ENCODE measurements at places on chromosomes 4 and X. TPM values are rescaled to one million over a fixed set of nuclear protein-coding genes. Genes with fewer than 3 reads are reported as not detected.

- DNase-seq = no peak
Measured at GRCh38 chrX:39762266-39762841, 335.4 kb downstream of the BCOR start.

DNA sequence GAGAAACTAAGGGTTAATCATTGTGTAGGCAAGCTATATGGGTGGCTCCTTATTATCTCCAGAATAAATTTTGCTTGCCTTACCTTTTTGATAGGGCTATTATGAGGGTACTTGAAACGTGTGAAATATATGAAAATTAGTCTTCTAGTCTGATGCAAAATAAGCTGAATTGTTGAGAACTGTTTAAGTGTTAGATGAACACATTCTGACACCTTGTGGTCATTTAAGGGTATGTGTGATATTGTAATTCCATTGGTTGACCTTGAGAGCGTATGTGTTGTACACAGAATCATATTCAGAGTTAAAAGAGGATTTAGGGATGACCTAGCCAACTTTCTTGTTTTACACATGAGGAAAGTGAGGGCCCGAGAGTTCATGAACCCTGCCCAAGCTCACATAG, 44.6 kb upstream of the LINC00632 start:
- peak; percentile 35 for DNase-seq

DNA sequence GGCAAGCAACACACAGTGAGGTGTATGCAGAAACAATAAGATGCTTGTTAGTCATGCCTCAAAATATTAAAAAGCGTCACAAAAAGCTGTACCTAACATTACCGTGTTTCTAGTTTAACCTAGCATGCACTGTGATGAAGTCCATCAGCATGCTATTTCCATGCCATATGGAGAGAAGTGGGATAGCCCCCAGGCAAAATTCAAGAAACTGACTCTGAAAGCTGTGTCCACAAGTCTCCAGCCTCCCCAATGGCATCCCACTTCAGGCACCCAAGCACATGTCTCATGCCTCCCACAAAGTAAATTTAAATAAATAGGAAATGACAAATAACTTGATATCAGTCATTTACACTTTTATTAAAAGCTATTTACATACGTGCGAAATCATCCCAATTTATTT, 10.8 kb downstream of the GABRA2 start:
- no peak for DNase-seq

SATL1 gene
- not detected for total RNA-seq

DNA sequence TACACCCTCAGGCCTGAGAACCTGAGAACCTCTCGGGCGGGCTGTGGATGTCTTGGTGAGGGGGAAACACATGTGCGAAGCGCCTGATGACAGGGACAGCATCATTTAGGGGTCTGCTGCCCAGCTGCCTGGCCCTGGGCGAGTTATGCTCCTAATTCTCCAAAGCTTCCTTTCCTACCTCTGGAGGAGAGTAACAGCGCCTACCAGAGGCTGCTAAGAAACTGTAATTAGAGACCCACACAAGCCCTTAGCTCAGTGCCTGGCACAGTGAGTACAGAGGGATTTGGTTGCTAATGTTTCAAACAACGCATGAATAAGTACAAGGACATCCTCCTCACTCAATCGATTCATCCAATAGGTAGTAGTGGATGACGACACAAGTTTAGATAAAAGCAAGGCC, 40.4 kb downstream of the BCOR start:
- no peak for DNase-seq

- DNase-seq = no peak
Measured at GRCh38 chrX:25597551-25597950, 540.6 kb upstream of the MAGEB18 start.

DNA sequence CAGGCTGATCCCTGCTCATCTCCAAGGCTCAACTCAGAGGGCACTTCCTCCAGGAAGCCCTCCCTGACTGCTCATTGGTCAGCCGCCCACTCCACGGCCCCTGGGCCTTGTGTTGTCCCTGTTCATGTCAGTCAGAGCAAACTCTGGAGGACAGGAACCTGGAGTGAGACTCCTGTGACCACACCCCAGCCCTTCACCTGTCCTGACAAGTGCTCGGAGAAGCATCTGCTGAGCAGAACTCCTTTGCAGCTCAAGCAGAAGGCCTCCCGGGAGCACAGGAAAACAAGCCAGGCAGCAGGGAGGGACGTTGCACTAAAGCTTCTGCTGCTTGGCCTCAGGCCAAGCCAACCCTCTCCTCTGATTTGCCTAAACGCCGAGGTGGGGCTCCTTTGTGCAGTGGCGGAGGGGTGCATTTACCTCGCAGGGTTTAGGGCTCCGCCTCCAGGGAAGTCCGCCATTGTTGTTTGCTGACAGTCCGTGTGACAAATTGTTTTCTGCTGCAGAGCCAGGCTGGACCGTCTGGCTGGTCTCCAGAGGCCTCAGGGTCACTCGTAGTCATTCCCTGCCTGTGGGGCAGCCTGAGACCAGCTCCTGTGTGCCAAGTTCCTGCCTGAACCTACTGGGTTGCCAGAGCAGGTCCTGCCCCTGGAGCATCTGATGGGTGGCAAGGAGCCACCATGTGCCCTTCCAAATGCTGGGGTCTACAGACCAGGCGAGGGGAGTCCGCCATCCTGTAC, 61.8 kb downstream of the C4orf50 start:
- peak; percentile 10 for DNase-seq

CSTF2 gene
- 67.7 TPM for total RNA-seq

GRCh38 chr4:148575577-148575976, 133.4 kb upstream of the NR3C2 start:
- no peak for DNase-seq

GRCh38 chr4:53497487-53498244, 93.6 kb downstream of the LNX1 start:
- DNase-seq = no peak

GRCh38 chrX:136476501-136476900, 11.2 kb upstream of the BRS3 start:
- no peak for DNase-seq

GRCh38 chr4:144347121-144347520, 206.6 kb upstream of the GYPA start:
- no peak for DNase-seq

FGG gene
- total RNA-seq = not detected

LRRC66 gene
- total RNA-seq = 1.1 TPM

GRCh38 chrX:133868682-133869081, 116.7 kb downstream of the GPC3 start:
- DNase-seq = no peak

DNA sequence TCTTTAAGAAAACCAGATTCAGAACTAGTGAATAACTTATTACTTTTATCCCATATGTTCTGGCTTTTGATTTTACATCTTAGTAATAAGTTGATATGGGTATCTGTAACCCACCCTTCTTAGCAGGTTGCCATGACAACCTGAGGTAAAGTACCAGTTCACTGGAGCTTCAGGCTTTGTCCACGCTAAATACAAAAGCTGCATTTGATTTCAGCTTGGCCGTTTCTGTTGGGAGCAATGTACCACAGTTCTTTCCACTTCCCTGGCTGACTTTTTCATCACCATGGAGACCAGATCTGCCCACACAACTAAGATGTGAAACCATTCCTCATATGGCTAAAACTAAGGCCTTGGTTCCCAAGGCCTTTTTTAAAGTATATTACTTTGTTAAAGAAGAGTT, 26.1 kb downstream of the KLHL34 start:
- no peak for DNase-seq

TXK gene
- 0.92 TPM for total RNA-seq

DNA sequence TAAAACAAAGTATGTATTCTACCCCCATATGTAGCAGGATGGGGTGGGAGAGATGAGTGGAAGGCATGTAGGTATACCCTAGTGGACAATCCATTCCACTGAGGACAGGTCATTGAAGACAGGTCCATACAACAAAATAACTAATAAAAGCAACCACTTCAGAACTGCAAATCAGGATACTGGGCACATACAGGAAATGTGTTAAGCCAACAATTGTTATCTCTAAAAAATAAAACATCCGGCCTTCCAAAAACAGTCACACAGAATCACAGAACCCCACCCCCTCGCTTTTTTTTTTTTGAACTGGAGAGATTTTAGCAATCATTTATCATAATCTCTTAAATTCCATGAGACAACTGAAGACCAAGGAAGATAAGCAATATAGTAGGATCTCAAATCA, 112.9 kb downstream of the FRYL start:
- no peak for DNase-seq

NPY2R gene
- total RNA-seq = 0.07 TPM

DNA sequence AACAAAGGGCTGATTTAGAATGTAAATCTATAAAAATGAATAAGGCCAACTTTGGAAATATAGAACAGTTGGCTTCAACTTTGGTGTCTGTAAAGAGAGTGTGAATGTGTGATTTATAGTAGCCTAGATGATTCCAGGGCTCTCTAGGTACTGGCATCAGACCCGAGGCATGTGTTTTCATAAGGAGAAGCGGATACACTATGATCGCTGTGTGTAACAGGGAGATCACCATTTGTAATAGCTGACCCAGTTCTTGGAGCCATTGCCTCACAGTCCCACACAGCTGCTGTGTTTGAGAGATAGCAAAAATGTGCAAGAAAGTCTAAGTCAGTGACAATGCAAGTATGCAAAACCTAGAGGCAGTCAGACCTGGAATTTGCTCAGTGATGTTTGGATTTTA, 135.1 kb downstream of the REPS2 start:
- DNase-seq = no peak
